ENCODE measurements at places on chromosomes 3 and 15. TPM values are rescaled to one million over a fixed set of nuclear protein-coding genes. Genes with fewer than 3 reads are reported as not detected.

Gene FGD5
- total RNA-seq = not detected

DNA sequence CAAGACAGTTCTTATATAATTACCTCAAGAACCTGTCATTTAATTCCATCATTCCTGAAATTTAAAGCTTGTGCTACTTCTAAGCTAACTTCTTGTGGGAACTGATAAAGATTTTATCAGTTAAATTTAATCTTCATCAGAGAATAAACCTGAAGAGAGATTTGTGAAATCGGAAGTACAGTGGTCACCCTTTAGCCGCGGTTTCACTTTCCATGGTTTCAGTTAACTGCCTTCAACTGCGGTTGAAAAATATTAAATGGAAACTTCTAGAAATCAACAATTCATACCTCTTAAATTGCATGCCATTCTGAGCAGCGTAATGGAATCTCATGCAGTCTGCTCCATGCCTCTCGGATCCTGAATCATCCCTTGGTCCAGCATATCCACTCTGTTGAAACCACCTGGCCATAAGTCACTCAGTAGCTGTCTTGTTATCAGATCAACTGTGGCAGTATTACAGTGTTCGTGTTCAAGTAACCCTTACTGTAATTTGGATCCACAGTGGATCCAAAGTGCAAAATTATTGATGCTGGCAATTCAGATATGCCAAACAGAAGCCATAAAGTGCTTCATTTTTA lies 626.1 kb downstream of the CADM2 start:
- DNase-seq = no peak

Gene ANKRD34C
- total RNA-seq = not detected

Gene ANKDD1A
- 1.1 TPM for total RNA-seq

DNA sequence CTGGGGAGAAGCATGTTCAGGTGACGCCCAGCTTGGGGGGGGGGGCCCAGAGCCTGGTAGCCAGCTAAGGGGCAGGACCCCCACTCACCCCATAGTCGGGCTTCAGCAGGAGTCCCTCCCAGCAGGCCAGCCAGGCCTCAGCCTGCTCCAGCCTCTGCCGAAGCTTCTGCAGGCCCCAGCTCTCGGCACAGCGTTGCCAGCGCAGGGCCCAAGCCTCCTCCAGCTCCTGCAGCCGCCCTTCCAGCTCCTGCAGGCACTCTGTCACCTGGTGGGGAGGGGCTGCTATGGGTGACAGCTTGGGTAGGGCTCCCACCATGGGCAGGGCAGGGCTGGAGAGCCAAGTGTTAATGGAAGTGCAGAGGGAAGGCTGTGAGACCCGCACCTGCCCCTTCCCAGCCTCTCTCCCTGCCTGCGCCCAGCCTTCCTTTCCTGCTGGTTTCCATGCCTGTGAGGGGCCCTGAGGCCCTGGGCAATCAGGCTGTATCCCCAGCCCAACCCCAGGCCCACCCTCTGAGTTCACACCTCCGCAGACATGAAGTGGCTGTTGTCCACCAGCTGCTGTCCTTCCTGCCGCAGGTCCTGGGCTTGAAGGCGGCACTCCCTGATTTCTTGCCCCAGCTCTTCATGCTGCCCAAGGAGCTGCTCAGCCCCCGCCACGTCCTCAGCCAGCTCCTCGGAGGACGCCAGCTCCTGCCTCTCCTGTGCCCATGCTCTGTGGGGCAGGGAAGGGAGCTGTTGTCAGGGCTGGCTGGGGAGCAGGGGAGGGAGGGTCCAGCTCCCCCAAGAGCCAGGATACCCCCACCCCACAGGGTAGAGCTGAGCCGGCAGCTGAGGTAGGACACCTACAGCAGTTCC lies 14.3 kb downstream of the PLA2G4B start:
- DNase-seq = no peak

DNA sequence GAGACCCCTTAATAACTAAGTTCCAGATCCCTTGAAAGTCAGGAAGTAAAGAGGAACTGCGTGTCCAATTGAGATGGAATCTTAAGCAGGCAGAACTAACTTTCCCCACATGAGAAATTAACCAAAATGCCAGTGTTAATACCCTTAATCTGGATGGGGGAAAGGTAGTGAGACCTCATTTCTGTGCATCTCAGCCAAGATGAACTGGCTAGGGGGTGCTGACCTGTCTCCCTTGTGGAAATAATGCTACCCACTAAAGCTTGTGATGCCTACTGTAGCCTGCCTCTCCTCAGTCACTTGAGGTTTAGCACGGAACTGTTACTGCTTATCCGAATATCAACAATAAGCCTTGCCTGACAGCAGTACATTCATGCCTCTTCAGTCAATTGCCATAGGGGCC lies 15.1 kb downstream of the BOC start:
- DNase-seq = no peak

- DNase-seq = no peak
Observed at GRCh38 chr3:4351872-4352271, 48.7 kb downstream of the SETMAR start.

- no peak for DNase-seq
Observed at GRCh38 chr3:99442599-99442998, 195.8 kb upstream of the COL8A1 start.

Gene UROC1
- not detected for total RNA-seq

DNA sequence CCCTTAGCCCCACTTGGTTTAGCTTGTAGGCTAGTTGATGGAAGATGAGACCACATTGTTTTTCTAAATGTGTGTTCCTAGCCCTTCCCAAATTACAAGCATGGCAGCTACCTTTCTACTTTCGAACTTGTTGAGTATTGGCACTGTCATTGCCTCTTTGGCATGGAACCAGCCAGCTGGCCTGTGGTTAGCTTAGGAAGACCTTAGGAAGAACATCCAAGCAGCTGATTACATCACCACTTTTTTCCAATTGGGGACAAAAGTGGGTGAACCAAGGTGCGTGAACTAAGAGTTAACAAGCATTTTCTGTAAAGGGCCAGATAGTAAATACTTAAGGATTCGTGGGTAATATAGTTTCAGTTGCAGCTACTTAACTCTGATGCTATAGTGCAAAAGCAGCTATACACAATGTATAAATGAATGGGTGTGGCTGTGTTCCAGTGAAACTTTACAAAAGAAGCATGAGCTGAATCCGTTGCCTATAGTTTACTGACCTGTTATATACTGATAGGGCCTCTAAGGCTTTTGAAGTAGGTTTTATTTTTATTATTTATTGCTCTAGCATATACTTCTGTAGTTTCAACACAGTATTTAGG lies 8.5 kb downstream of the KLHL18 start:
- no peak for DNase-seq

DNA sequence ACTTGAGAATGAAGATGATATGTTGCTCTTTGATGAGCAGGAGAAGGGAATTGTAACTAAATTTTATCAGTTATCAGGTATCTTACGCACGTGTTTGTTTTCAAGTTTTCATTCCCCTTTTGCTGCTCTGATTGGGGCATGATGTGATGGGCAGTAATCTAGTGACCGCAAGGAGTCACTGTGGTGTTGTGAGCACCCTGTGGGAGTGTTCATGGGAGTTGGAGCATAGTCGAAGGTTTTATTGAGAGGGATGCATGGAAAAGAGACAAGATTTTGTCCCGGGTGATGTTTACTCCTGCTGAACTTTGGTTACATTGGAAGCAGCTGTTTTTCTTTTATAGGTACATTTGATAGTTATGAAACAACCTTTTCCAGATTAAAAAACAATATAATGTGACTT lies 2.1 kb downstream of the FAN1 start:
- DNase-seq = no peak

- DNase-seq = peak; percentile 75
Observed at GRCh38 chr15:73972984-73973682, 19.0 kb downstream of the STOML1 start.

DNA sequence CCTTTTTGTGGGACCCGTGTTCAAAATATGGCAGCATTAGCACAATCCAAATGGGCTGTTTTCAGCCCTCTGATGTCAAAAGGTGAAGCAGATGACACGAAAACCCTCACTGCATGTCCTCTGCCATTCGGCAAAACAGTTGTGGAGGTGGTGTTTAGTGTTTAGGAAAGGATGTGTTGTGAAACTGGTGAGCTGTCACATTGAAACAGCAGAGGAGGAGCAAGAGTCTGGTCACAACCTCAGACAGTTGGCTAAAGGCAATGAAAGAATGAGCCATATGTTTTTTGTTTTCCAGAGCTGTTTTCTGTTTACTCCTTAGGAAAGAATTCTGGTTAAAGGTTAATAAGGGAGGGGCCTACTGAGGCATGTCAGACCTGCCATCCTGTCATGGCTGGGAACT lies 140.7 kb downstream of the VPS8 start:
- DNase-seq = no peak

DNA sequence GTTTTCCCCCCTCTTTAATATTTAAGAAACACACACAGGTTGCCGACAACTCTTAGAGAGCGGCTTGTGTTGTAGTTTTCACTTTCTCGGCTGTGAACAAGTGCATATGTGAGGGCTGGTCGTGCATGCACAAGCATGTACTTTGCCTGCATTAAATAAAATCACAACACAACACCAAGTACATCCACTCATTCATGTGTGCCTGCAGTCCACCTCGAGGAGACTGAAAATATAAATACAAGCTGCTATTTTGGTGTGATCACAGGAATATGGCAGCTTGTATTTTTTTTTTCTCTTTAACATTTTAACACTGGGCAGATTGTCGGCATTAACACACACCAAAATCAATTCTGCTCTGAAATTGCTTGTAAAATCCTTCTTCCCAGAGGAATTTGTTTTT lies 346.4 kb downstream of the TBC1D5 start:
- no peak for DNase-seq

GRCh38 chr3:54792584-54792983 lies 135.3 kb downstream of the LRTM1 start:
- no peak for DNase-seq

- no peak for DNase-seq
Observed at GRCh38 chr3:13869761-13870343, 10.0 kb downstream of the WNT7A start.

Gene SAXO2
- 0.58 TPM for total RNA-seq

DNA sequence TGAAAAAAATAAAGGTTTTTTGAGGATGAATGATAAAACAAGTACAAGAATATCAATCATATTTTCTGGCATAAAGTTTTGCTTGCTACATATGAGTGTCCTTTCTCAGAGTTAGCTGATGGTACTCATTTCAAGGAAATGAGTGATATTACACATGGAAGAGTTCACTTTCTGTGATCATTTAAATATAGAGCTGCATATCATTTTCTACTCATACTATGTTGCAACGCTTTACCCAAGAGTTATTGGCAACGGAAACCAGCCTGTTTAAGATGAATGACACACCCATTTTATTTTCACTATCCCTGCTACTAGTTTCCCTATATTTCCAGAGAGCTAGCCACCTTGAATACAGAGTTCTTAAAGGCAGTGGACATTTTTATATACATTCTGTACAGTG lies 35.4 kb upstream of the RBMS3 start:
- DNase-seq = no peak

Gene CCDC39
- total RNA-seq = not detected

Gene NISCH
- 13.7 TPM for total RNA-seq

- no peak for DNase-seq
Observed at GRCh38 chr3:152458376-152459117, 189.8 kb downstream of the MBNL1 start.

DNA sequence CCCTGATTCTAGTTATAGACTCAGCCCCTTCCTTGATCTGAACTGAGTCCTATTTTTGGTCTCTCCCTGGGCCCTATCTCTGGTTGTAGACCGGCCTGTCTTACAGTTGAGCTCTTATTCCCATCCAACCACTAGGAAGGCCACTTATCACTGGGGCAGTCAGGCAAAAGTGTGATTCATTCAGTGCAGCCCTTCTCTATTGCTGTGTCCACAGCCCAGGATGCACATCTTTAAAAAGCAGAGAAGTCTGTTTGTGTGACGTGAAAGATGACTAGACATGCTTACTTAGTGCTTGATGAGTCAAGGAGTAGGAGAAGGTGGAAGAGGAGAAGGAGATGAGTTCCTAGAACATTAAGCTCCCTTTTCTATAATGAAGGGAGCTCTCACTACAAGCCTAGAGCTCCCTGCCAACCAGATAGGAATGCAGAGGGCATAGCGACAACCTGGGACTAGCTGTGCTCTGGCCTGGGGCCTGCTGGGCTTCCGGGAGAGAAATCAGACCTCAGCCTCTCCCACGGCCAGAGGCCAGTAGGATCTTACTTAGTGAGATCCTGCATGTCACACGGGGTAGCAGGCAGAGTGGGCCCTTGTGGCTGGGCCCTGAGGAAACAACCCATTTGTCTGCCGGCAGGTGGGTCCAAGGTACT lies 25.7 kb downstream of the INSYN1 start:
- DNase-seq = no peak

Gene TRH
- not detected for total RNA-seq

Gene MAGEL2
- 0.27 TPM for total RNA-seq

DNA sequence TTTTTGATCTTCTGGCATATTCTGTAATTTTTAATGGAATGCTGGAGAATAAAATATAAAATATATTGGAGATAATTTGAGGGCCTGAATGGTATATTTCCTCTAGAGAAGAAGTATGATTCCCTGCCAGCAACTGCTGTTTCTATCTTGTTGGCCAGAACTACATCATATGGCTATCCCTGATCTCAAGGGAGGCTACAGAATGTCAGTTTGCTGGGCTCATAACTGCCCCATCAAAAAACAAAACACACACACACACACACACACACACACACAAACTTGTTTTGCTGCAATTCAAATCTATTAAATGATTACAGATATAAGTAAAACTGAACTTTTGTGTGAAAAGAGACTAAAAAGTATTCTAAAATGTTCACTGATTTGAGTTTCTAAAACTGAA lies 51.0 kb downstream of the RASA2 start:
- no peak for DNase-seq

DNA sequence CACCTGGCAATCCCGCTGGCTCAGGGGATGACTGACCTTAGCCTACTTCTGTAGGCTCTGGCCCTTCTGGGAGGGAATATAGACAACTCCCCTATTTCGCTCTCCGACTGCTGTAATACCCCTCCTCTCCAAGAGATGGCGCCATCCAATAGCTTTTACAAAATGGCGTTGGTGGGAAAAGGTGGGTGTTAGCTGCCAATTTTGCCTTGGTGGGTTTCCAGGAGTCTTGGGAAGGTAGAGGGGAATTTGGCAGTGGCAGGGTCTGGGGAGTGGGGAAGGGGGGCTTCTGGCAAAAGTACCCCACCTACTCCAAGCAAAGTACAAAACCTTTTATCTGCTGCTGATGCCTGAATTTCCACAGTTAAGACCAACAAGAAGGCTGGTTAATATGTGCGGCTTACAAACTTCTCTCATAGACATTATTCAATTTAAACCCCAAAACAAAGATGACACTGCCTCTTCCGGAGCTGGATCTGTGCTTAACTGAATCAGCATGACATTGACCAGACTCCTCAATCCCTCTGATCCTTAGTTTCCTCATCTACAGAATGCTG lies 62.1 kb downstream of the RASGRF1 start:
- peak; percentile 29 for DNase-seq

Gene ECE2
- not detected for total RNA-seq

Gene CNTN3
- 0.06 TPM for total RNA-seq

DNA sequence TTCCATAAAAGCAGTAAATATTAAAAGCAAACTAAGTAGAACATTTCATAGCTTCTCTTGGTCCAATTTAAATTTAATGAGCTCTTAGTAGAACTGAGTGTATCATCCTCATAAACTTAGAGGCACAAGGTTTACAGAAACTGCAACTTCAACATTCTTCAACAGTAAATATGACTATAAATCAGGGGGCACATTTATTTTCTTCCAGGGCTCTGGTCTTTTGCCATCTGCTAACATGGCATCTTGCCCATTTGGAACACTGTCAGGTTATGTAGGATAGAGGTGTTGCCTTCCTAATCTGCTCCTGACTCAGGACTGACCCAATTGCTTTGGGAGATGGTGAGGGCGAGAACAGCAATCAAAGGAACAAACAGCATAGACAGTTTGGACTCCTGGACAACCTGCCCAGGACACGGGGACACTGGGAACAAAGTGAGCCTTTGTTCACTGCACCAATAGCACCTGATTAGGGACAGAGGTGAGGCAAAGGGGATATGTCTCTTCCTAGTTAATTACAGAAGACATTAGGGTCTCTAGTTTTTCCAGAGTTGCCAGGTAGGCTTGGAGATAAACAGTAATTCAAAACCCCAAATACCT lies 610.2 kb upstream of the ROBO2 start:
- DNase-seq = no peak

Measured in H4 (cell line).